Cardiac septum (tissue), 1 donor: ENCODE measurements at places on chromosomes 13 and 19. TPM values are rescaled to one million over a fixed set of nuclear protein-coding genes. Genes with fewer than 3 reads are reported as not detected.

DNA sequence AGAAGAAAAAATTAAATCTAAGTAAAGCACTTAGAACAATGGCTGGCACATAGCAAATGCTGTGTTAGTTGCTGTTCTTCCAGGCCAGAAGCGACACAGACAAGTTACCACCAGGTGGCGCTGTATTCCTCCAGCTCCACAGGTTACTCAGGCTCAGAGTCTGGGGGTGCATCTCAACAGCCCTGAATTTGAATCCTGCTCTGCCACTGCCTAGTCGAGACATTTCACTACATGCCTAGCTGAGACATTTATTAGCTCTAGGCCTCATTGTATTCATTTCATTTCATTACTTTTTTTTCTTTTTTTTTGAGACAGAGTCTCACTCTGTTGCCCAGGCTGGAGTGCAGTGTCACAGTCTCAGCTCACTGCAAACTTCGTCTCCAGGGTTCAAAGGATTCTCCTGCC lies 16.4 kb upstream of the CYP2B6 start:
- peak; percentile 83 for DNase-seq

- DNase-seq, result no peak
Observed at GRCh38 chr13:34300559-34300958, 482.6 kb downstream of the RFC3 start.

GRCh38 chr13:64283926-64284325 lies 2868.3 kb upstream of the PCDH20 start:
- DNase-seq, result no peak

DNA sequence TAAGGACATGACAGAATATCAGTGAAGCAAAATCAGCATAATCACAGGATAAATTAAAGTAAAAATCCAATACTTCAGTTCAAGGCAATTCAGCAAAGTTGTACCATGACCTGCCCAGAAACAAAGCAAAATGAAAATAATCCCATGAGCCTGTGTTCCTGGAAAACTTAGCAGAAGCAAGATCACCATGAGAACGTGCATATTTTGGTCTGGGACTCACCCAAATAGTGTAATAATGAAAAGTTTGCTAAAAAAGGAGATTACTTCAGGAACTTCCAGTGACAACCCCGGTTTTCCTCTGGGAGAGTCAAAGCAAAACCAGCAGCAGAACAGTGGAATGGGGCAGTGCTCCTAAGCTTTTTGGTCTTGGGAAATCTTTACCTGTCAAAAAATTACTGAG lies 14.9 kb upstream of the RPL21 start:
- DNase-seq, result no peak

DNA sequence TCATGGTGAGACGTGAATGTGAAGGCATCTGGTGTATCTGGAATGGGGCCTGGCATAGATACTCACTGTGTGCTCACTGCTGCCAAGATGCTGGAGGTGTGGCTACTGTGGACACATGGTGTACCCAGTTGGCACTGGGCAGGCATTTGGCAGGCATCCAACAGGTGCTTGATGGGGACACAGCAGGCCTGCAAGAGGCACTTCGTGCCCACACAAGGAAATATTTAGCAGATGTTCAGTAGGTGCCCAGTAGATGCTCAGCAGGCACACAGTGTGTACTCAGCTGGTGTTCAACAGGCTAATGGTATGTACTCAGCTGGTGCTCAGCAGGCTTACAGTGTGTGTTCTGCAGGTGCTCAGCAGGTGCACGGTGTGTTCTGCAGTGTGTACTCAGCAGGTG lies 14.2 kb downstream of the CRTC1 start:
- DNase-seq, result no peak

- DNase-seq, result no peak
Observed at GRCh38 chr13:36069881-36070366, 61.3 kb downstream of the DCLK1 start.

GRCh38 chr19:56347163-56347778 lies 32.6 kb upstream of the ZSCAN5A start:
- no peak for DNase-seq

- DNase-seq, result no peak
Observed at GRCh38 chr13:29474991-29475390, 120.5 kb downstream of the SLC7A1 start.

DNA sequence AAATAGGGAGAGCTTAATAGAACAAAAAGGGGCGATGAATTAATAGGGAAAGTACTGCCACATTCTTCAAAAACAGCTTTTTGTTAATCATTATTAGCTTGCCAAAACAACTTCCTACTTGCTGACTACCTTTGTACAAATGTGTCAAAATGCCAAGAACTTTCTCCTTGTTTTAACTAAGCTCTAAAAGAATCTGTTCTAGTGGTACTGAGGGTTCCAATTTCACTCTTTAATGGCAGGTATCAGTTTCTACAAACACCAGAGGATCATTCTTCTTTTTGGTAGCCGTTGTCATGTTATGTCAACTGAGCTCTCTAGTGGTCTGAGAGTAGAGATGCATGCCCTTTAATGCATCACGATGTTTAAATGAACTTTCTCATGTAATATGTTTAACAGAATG lies 29.4 kb upstream of the FBXL3 start:
- DNase-seq, result no peak

- DNase-seq, result no peak
Observed at GRCh38 chr13:99331881-99332293, 24.7 kb upstream of the GPR183 start.

GRCh38 chr19:28297586-28298157 lies 915.3 kb downstream of the UQCRFS1 start:
- no peak for DNase-seq

GRCh38 chr19:16944626-16945363 lies 56.0 kb downstream of the F2RL3 start:
- DNase-seq, result no peak

DNA sequence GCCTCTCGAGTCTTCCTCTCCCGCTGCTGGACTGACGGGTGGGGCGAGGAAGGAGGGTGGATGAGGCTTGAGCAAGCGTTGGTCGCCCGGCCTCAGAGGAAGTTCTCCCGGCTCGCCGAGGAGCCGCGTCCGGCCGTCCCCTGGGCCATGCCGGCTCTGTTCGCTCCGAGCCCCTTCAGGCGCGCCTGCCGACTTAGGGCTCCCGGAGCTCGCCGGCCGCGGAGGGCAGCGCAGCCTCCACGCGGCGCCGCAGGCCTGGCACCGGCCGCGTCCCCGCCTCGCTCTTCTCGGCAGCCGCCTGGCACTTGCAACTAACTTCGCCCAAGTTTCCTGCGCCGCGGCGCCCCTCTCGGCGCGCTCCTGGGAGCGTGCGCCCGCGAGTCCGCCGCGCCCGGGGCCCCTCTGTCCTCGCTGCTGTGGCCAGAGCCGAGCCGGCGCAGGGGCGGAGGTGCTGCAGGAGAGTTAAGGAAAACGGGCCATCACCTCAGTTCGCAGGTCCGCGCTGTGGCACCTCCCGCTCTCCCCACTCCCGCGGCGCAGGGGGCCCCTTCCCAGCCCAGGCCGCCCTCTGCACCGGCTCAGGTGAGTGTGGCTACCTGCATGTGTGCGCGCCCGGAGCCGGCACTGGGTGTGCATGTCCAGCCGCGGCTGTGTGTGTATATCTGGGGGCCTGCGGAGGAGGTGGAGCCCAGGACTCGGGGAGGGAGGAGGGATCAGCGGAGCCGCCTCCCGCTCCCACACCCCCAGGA lies 641 bp upstream of the SOX21 start:
- DNase-seq, result no peak

DNA sequence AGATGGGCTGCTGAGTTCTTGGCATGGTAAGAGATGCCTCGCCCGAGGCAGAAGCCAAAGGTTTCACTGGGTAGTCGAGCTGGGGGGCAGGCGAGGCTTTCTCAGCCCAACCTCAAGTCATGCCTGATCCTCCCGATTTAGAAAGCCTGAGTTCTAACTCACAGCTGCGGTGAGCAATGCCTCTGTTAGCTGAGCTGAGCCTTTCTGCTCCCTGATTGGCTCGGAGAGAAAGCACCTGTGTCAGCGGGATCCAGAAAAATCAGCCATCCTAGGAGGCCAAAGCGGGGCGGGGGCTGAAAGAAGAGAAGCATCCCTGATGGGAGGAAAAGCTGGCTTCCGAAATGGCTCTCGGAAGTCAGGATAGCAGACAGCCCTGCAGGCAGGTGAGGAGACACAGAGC lies 44.7 kb downstream of the CACNA1A start:
- DNase-seq, result no peak

- no peak for DNase-seq
Observed at GRCh38 chr19:43353606-43354304, at the start of gene CD177. Gene CD177, plus strand, starts transcription at chr19:43353686. Its CDS starts 29 bp downstream, at chr19:43353715.

GRCh38 chr13:28248080-28248479 lies 109.7 kb downstream of the PAN3 start:
- no peak for DNase-seq

DNA sequence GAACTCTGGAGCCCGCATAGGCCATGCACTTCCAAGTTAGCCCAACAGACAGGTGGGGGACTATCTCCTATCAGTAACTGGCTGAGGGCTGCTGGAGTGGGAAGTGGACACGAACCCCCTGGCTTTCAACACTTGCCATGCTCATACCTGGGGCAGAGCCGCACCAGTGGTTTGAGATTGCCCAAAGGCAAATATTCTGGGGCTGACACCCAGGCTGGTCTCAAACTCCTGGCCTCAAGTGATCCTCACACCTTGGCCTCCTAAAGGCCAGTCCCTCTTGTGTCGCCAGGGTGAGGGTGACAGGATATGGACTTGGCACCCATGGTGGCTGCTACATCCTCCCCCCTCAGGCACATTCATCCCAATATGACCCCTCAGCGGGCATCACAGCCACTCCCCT lies 13.1 kb downstream of the NFKBID start:
- DNase-seq, result no peak

GRCh38 chr13:28705461-28706083 lies 13.2 kb downstream of the SLC46A3 start:
- no peak for DNase-seq

- no peak for DNase-seq
Observed at GRCh38 chr13:68927387-68928026, 1180.1 kb upstream of the ATXN8OS start.

GRCh38 chr19:4389064-4389375 lies 11.3 kb downstream of the SH3GL1 start:
- DNase-seq, result no peak

DNA sequence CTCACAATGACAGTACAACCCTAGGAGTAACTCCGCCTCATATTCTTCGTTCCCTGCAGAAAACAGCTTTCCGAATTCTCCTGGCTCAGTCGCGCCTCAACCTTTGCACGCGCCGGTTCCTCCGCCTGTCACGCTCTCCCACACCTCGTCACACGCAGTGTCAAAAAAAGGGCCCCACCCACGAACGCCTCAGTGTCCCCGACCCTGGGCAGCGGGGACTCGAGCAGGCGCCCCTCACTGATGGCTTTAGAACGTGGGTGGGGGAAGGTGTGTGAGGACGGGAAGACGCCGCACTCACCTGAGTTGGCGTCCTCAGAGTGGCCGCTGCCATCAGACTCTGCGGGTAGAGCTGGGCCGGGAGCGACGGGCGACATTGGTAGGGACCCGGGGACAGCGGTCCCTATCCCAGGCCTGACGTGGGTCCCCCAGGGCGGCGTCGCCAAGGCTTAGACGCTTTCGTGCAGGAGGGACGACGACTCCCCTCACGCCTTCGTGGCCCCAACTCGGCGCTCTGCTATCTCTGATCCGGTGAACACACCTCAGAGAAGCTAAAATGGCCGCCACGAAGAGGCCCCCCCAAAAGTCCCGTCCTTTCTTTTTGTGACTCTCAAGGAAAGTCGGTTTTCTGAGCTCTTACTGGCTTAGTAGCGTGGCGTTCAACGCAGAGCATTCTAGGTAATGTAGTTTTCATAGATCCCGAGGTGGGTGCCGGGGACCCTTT lies at the start of gene ZNF154:
Gene ZNF154, minus strand, starts transcription at position 564 of the 721 bp plus-strand sequence. Its CDS starts 233 bp downstream, at position 331.
- DNase-seq, result peak; percentile 78

DNA sequence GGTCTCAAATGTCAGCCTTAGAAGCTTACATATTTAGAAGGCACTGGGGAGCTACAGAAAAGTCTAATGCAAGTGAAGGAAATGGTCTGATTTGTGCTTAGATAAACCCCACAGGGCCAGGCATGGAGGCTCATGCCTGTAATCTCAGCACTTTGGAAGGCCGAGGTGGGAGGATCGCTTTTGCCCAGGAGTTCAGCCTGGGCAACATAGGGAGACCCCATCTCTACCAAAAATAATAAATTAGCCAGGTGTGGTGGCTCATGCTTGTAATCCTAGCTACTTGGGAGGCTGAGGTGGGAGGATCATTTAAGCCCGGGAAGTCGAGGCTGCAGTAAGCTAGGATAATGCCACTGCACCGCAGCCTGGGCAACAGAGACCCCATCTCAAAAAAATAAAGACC lies 2.7 kb upstream of the DLL3 start:
- no peak for DNase-seq

GRCh38 chr13:90534617-90535370 lies 812.7 kb upstream of the MIR17HG start:
- DNase-seq, result no peak

DNA sequence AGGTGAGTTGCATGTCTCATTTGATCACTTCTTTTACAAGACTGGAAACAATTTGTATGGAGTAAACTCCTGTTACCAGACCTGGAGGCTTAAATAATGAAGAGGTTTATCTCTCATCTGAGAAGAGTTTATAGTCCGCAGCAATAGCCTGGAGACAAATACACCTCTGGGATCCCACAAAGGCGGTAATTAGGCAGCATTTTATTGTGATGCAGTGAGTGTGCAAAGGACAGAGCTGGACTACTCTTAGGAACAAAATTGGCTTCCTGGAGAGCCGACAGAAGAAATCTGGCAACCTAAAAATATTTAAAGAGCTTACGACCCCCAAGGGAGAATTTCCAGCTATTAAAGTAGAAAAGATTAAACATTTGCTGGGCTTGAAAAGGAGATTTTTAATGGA lies 11.8 kb upstream of the KATNAL1 start:
- DNase-seq, result no peak

- DNase-seq, result no peak
Observed at GRCh38 chr13:29005763-29006120, 185.6 kb downstream of the MTUS2 start.

DNA sequence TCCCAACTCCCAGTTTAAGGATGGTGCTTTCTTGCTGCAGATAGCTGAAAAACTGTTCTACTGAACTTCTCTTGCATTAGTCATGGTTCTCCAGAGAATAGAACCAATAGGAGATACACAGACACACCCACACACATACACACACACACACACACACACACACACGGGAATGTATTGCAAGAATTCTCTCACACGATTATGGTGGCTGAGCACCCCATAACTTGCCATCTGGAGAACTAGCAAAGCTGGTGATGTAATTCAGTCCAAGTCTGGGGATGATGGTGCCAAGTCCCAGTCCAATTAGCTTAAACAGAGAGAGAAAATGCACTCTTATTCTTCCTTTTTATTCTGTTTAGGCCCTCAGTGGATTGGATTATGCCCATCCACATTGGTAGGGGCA lies 643.9 kb downstream of the DIAPH3 start:
- no peak for DNase-seq

Gene MCF2L
- total RNA-seq, result 38.9 TPM

Gene SYDE1
- total RNA-seq, result 16.4 TPM

Gene ANKLE1
- 0.30 TPM for total RNA-seq

Gene MBD3L2
- total RNA-seq, result not detected

Gene DAND5
- total RNA-seq, result 11.4 TPM

Gene CDK8
- total RNA-seq, result 12.4 TPM

Gene ZNF723
- not detected for total RNA-seq

Gene AKT2
- total RNA-seq, result 116 TPM

Gene WDR87
- not detected for total RNA-seq
